ENCODE measurements at places on chromosomes 1 and 21.

- DNase-seq: no peak
Measured at GRCh38 chr1:170544624-170545023, 12.7 kb downstream of the GORAB start.

GRCh38 chr1:19113697-19114092 lies 96.4 kb downstream of the UBR4 start:
- no peak for DNase-seq

- peak; percentile 49 for DNase-seq
Measured at GRCh38 chr1:40592107-40592803, 60.8 kb downstream of the ZNF684 start.

DNA sequence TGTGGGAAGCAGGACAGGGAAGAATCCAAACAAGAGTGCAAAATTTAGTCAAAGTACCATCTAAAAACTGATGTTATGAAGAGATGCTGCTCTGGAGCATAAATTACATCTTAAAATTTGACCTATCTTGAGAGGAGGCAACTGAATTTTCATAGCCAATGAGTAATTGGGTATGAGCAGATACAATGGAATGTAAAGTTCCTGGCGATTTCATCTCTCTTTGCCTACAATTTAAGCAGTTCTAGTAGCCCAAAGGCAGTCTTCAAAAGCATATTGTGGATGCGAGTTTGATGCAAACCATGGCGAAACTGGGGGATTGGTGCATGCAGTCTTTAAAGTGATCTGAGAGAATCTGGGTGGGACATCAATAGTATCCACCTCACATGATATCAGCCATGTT lies 1265.9 kb downstream of the BRINP3 start:
- no peak for DNase-seq

GRCh38 chr1:11929849-11930248 lies 3.6 kb upstream of the KIAA2013 start:
- DNase-seq: peak; percentile 72

DNA sequence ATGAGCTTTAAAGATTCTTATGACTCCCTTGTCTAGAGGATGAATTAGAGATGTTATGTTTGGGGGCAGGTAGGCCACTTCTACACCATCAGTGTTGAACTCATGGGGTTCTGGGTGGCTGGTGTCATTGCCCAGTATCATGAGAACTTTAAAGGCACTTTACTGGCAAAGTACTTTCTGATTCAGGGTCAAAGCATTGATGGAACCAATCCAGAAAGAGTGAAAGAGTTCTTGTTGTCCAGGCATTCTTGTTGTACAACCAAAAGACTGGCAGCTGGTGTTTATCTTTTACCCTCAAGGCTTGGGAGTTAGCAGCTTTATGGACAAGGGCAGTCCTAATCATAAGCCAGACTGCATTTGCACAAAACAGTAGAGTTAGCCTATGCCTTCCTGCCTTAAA lies 673.0 kb downstream of the USP25 start:
- no peak for DNase-seq

DNA sequence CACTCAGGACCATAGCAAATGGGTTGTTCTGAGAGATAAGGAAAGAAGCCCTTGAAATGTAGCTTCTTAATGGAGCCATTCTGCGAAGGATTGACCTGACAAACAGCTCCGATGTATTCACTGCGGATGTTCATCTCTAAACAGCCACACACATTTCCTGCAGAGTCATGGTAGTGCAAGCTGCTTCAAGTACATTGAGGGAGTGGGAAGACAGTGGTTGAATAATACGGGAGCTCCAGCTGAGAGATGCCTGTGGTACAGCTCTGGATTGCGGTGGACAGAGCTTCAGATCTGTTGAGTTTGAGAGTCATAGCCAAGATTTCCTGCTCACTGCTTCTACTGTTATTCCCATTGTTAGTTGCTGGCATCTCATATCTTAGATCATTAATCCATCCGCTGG lies 86.6 kb downstream of the ZBTB18 start:
- no peak for DNase-seq

- DNase-seq: no peak
Measured at GRCh38 chr1:40257313-40257687, 736 bp upstream of the ZMPSTE24 start.

- DNase-seq: no peak
Measured at GRCh38 chr1:116147972-116148371, 36.8 kb downstream of the MAB21L3 start.

- DNase-seq: no peak
Measured at GRCh38 chr1:235640580-235640979, 9.0 kb downstream of the GNG4 start.

GRCh38 chr1:222794656-222795474 lies 20.0 kb upstream of the DISP1 start:
- DNase-seq: no peak

GRCh38 chr21:45480701-45481500 lies 61.3 kb downstream of the SLC19A1 start:
- DNase-seq: no peak

DNA sequence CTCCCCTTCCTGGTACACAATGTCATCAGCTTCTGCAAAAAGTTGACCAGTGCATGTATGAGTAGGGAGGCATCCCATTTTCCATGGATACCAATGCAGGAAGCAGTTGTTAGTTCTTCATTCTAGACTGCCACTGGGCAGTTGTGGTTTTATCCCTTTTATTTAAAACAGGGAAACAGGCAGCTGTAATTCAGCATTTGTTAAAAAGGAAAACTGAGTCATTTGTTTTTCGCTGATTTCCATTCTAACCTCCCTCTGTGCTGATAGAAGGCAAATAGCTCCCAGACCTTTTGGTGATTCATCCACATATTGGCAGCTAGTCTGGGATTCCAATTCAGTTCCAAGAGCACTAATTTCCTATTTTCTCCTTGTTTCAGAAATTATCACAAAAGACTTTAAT lies 21.1 kb upstream of the ABCA4 start:
- no peak for DNase-seq

GRCh38 chr1:186026946-186027345 lies 292.8 kb downstream of the HMCN1 start:
- no peak for DNase-seq

- DNase-seq: no peak
Measured at GRCh38 chr1:160367934-160368923, 1.4 kb downstream of the NHLH1 start.

- peak; percentile 10 for DNase-seq
Measured at GRCh38 chr21:30340714-30341573, 3.5 kb upstream of the KRTAP27-1 start.

DNA sequence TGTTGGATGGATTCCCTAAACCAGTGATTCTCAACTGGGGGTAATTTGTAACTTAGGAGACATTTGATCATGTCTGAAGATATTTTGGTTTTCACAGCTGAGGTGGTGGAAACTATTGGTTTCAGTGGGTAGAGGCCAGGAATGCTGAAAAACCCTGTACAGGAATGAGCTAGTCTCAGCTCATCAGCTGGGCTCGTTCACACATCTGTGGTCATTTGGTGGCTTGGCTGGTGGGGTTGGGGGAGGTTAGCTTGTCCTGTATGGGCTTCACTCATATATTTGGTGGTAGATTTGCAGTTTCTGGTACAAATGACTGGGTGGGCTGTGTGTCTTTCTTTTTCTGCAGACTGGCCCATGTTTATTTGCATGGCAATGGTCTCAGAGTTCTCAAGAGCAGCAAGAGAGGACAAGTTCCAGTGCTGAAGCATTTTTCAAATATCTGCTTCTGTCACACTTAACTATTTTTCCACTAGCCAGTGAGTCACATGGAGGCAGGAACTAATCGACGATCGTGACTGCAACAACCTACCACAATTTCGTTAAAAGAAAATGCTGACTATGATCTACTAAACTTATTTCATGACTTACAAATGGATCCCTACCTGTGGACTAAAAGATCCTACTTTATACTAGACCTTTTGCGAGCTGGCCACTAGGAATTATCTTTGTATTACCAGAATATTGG lies 321.7 kb upstream of the PLXNA2 start:
- DNase-seq: no peak

- DNase-seq: no peak
Measured at GRCh38 chr1:235708390-235708962, 58.9 kb upstream of the GNG4 start.

- no peak for DNase-seq
Measured at GRCh38 chr1:14507262-14507661, 91.2 kb upstream of the KAZN start.

DNA sequence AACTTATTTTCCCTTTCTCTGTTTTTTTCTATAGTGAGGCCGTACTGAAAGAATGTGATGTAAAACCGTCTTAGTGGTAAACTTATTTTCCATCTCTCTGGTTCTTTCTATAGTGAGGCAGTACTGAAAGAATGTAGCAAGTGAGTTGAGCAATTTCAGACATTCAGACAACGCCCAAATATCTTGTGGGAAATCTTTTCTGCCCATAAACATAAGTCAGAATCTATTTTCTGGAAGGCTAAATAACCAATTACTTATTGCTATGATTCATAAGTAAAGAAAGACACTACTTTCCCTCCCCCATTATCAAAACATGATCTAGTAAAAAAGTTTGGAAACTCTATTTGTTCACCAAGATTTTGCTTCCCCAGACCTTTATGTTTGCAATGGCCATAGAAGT lies 18.8 kb upstream of the SCCPDH start:
- DNase-seq: no peak

- DNase-seq: no peak
Measured at GRCh38 chr21:25646474-25646873, 7.4 kb downstream of the JAM2 start.

DNA sequence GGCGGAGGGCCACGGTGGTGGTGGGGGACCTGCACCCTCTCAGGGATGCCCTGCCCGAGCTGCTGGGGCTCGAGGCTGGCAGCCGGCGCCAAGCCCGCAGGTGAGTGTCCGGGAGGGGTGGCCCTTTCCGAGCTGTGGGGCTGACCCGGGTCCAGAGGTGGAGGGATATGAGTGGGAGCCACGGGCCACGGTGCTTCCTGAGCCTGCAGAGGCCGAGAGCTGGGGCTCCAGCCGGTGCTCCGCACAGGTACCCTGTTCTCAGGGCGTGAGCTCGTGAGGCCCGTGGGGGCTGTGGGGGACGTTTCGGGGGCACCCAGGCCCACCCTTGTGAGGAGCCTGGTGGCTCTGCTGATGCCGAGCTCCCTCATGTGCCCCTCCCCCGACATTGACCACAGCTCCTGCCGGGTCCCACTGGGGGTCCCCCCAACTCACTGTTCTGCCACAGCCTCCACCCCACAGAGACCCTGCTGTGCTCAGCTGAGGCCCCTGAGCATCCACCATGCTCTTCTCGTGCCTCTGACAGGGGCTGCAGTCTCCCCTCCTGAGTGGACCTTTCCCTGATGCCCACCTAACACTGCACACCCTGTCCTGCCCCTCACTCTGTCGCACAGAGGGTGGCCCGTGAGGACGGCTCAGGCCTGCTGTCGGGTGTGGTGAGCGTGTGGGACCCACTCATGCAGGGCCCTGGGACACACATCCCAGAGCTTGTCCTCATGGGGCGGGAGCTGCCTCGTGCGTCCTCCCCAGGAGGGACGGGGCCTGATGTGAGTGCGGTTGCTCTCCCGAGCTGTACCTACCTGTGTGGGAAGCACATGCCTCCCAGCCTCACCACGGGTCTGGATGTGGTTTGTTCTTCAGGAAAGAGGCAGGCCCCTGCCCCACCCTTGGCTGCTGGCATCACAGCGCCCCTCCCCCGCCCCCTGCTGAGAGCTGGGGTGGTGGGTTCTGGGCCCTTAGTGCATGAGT lies 27.5 kb downstream of the SLX9 start:
- DNase-seq: no peak

DNA sequence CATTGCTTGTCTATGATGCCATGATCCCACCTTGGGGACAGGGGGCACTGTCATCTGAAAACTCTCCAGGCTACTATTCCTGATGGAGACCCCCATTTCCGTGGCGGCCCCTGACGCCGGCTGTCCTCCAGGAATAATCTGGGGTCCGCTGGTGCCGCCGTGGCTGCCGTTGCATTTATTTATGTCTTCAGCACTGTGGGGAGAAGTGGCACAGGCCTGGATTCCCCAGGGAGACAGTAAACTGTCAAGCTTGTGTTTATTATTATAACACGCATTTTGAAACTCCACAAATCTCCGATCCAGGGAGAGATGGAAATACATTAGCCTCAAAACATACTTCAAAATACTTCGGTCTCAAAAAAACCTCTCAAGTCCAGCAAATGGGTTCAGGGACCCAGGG lies 126.9 kb upstream of the C1orf174 start:
- no peak for DNase-seq

GRCh38 chr1:152585586-152585985 lies 5.3 kb upstream of the LCE3D start:
- no peak for DNase-seq

GRCh38 chr1:1157914-1158710 lies 15.6 kb upstream of the TTLL10 start:
- DNase-seq: peak; percentile 13

GRCh38 chr1:152118915-152119314 lies 3.7 kb upstream of the TCHH start:
- no peak for DNase-seq

DNA sequence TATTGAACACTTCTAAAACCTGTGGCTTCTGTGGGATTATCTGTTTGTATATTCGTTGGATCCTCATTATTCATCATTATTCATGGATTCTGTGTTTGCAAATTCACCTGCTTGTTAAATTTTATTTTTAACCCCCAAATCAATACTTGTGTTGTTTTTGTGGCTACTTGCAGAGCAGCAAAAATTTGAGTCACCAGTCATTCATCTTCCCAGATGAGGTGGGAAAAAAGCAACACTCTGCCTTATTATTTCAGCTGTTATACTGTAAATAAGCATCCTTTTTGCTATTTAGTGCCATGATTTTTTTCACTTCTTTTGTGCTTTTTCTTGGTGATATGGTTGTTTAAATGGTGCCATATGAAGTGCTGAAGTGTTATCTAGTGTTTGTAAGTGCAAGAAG lies 56.7 kb downstream of the RASAL2 start:
- DNase-seq: no peak

GRCh38 chr1:18682375-18682774 lies 51.7 kb downstream of the PAX7 start:
- DNase-seq: no peak

DNA sequence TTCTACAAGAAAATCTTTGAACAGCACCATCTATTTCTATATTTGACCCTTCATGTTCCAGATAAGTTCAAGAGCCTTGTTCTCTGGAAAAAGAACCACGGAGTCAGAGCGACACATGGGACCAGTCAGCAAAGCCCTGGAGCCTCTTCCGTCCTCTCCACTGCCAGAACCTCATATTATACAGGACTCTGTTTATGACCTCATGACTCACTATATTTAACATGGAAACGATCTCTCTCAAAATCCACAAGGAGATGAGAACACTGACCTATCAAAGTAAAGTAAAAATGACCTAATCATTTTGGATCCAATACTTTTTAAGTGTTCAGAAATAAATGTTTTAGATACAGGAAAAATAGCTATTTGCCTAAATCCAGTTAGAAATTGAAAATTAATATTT lies 124.6 kb upstream of the KRTAP19-8 start:
- no peak for DNase-seq

GRCh38 chr1:39788426-39788757 lies 273 bp downstream of the BMP8B start:
- no peak for DNase-seq

GRCh38 chr1:107318932-107319331 lies 178.1 kb downstream of the NTNG1 start:
- no peak for DNase-seq

DNA sequence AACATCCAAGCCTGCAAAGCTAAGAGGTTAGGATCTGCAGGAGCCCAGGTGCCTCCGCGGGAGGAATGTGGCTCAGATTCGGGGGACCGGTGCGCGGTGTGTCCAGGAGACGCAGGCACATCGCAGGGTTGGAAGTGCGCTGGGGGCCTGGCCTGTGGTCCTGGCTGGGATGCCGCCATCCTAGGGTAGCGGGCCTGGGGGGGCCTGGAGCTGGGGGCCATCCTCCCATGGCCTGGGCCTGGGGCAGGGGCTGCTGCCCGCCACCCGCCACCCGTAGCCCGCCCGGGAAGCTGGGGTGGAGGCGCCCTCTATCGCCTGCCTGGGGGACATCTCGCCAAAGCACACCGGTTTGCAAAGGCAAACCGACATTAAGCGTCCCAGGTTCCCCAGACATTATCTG lies 170.6 kb upstream of the ARHGEF16 start:
- DNase-seq: peak; percentile 12

Data from cerebellar cortex (tissue), 1 donor.